ENCODE measurements at places on chromosomes 12 and 14.

DNA sequence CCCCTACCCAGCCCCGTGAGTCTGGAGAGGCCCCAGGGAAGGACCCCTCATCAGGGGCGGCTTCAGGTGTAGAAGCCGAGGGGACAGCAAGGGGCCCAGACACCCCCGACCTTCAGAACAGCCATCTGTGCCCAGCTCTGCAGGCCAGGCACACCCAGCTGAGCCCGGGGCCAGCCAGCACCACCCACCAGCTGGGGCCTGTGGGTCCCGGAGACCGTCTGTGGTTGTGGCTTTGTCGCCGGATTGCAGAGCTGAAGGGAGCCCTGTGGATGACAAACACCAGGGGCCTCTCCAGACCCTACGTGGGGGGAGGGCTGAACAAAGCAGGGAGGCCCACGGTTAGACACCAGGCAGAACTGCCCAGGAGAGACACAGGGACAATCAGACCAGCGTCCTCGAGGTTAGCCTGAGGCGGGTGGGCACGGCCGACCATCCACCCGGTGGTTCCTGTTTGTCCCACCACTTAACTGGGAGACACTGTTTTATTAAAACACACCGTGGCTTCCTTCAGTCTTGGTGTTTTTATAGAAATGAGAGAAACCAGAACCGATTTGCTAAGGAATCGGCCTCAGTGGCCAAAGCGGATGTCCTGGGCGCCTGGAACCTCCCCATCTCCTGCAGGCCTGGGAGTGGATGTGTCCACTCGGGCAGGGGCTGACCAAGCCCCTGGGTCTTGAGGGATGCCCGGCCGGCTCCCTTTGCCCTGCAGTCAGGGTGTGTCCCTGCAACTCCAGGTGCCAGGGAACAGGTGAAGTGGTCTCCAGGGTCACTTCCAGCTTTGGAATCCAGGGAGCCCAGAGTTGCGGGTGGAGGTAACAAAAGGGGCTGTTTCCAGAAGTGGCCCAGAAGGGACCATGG, 10.0 kb downstream of the C14orf180 start:
- DNase-seq: no peak

GRCh38 chr12:85951823-85952222, 77.7 kb downstream of the NTS start:
- DNase-seq: no peak

DNA sequence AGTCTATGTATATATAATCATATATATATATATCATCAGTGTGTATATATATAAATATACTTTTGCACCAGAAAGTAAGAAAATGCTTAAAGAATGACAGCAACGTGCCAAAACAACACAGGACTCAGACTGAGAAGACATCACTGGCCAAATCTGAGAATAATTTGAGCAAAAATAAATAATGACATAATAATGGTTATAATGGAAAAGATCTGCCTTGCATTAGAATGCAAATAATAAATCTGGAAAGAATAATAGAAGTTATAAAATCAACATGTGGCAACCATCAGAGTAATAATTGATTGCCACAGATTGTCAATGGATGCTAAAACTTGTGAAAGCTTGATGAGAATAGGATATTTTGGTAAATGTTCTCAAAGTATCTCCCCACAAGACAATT, 61.5 kb upstream of the PLEKHG7 start:
- DNase-seq: no peak

- no peak for DNase-seq
Measured at GRCh38 chr14:101010293-101010692, 106.8 kb upstream of the RTL1 start.

DNA sequence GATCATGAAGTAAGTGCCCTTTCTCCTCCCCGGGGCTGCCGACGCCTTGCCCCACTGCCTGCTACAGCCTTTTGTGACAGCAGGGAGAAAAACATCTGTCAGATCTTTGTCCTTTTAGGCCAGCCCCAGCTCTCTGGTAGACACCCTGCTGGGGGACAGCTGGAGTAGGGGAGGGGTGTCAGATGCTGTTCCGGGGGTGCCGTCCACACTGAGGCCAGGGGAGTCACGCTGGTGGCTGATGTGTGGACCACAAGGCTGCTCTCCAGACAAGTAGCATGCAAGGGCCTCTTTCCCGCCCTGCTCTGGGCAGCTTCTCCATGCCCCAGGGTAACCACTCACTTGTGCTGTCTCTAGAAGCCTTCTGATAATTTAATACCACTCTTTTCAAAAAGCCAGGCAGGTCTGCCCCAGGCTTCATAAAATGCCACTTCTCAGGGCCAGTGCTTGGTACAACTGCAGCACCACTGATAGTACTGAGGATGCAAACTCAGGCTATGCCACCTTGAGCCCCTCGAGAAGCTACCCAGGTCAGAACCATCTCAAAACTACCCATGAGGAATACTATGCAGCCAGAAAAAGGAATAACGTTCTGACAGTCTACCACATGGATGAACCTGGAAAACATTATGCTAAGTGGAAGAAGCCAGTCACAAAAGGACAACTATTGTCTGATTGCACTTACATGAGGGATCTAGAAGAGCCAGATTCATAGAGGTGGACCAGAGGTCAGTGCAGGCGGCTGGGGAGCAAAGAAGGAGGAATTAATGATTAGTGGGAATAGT, 66.0 kb upstream of the RIN3 start:
- DNase-seq: no peak

All from activated naive CD4-positive, alpha-beta T cell (primary cell).